Endothelial cell (in vitro differentiated cells): ENCODE measurements at places on chromosomes 3 and 15. TPM values are rescaled to one million over a fixed set of nuclear protein-coding genes. Genes with fewer than 3 reads are reported as not detected.

The CKMT1A gene
- total RNA-seq = 9.4 TPM

- DNase-seq = no peak
Observed at GRCh38 chr3:128598884-128599664, 51.5 kb downstream of the RPN1 start.

DNA sequence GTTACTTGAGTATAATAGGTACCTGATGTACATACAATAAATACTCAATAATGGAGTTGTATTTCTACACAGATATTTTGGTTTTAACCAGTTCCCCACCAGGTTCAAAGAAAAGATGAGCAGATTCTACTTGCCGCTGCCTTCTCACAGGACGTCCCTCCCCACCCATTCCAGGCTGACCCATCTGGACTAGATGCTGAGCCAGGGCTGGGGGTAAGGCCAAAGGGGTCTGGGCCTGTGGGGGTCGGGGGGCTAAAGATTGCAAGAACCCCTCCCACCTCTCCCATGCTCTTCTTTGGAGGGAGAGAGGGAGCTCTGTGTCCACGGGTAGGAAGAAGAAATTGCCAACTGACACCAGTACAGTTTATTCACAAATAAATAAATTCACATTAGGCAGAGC lies 1.5 kb downstream of the MESP1 start:
- DNase-seq = no peak

DNA sequence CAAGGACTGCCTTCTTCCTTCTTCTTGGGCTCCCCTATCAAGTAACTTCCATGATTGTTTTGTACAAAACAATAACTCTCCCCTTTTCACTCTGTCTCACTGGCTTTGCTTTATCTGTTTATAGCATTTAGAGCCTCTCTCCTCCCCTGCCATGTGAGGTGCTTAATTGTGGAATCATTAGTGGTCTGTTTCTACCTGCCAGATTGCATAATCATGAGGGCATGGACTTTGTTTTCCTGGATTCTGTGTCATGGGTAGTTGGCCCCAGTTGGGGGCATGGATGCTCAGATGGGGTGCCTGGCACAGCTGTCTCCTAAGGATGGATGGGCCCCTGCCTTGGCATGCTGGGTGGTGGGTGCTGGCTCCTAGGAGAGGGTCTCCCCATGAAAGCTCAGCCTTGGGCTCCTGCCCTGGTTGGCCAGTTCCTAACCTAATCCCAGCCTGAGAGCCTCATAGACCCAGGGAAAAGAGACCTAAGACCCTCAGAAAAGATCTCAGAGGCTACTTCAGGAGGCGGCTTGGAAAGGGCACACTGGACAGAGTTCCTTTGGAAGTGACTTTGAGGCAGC lies 8.0 kb upstream of the CTXND1 start:
- DNase-seq = no peak

- DNase-seq = no peak
Observed at GRCh38 chr3:196774848-196775422, 35.3 kb downstream of the PAK2 start.

The SV2B gene
- 0.26 TPM for total RNA-seq

GRCh38 chr15:51818150-51818549 lies 11.3 kb upstream of the TMOD3 start:
- DNase-seq = no peak

The SLCO2A1 gene
- total RNA-seq = 3.8 TPM

The NUP210 gene
- total RNA-seq = 3.0 TPM

GRCh38 chr15:46059921-46060594 lies 425.2 kb downstream of the SQOR start:
- DNase-seq = no peak

GRCh38 chr15:42329161-42329560 lies 30.1 kb upstream of the CAPN3 start:
- DNase-seq = no peak

The ADGRG7 gene
- not detected for total RNA-seq

DNA sequence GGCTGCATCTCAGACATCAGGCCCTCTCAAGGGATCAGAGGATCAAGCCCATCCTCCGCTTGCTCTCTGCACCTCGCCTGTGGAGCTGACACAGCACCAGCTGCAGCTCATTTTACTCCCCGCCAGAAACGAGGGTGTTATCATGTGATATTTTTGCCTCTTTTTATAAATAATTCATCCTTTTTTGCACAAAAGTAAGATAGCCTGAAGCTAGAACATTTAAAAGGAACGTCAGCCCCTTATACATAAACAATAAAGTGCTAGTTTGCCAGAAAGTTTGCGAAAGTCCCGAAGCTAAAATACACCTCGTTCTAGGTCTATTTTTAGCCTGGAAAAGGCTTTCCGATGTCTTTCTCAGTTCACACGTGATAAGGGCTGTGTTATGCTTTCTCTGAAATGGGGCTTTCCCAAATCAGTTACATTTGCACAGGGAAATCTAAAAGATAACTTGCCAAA lies 9.6 kb upstream of the FAM174B start:
- no peak for DNase-seq

DNA sequence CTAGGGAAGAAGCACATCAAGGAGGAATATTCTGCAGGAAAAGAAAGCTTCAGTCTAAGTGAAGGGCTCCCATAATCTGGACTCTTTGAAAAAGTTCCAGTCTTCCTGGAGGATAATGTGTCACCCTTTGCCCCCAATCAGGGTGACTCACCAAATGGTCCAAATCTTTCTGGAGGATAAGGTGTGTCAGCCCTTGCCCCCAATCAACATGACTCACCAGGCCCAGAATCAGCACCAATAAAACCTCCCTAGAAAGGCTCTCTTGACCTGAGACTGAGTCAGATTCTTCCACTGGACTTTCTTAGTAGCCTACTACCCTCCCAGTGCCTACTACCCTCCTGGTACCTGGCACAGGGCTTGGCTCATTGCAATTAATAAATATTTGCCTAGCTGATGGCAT lies 9.5 kb upstream of the ARL14 start:
- DNase-seq = no peak

DNA sequence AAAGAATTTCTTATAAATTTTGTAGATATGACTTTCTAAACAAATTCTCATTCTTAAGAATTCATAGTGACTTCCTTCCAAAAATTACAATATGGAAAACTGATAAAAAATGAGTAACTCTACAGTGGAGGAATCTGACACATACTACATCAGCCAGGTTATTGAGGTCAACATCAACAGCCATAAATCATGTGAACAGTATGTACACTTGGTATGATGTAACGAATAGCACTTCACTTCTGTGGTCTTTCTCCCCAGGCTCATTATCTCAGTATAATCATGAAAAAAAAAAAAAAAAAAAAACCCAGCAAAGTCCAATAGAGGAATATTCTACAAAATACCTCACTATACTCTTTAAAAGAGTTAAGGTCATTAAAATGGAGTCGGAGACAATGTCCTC lies 111.2 kb upstream of the SUCLG2 start:
- DNase-seq = no peak

- no peak for DNase-seq
Observed at GRCh38 chr15:75054172-75054897, 30.9 kb downstream of the PPCDC start.

DNA sequence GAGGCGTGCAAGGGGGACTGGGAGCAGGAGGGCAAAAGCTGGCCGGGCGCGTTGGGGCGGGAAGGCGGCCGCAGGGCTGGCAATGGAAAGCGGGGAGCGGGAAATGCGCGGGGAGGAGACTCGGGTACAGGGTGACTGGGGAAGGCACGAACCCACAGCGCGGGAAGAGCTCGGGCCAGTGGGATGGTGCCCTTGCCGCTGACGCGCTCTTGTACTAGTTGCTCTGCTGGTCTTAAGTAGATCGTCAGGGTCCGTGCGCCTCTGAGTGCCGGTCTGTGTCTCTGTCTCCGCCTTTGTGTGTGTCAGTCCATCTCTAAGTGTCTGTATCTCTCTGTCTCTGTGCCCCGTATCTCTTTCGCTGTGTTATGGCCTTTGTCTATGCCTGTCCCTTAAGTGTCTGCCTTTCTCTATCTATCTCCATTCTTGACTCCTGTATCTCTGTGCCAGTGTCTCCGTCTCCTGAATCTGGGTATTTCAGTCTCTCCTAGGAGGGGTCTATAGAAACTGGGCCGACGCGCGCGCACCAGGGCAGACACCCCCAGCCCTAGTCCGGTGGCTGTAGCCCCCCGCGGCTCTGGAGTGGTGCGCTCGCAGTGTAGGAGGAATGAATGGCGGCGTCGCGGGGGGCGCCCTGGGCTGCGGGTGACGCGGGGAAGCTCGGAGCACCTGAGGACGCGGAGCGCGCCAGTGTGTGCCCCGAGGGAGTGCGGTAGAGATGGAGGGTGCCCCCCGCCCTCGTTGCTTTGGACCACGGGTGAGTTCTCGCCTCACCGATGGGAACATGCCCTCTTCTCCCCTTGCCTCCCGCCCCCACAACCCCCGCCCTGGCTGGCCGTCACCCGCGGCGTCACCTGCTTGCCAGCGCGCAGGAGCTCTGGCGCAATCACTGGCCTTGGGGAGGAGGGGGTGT lies 756 bp upstream of the CAMK2N2 start:
- DNase-seq = no peak

DNA sequence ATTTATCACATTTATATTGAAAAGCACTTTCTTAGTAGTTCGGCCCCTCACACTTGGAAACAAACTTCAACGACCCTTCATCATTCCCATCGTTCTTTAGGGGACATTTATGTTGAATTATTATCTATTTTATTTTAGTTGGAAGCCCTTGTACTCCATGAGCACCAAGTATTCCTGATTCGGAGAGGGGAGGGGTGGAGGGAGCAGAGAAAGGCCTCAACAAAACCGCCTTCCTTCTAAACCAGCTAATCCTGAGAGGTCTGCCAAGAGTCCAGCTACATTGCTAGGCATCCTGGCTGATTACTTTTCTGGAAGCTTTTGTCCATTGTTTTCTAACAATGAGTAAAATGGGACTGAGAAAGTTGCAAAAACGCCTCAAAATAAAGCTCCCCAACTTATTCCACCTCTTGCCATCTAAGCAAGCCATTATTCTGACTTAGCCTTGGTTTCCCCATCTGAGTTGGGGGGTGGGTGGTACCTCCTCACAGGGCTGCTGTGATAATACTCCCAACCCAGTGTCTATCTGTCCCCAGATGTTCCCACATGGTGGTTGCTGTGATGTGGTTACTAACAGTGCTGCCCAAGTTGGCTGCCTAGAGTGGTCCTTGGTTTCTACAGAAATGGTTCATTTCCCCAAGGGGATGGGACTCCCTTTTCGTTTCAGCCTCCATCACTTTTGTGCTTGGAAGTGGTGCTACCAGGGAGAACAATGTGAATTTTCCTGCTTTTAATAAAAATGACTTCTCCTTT lies 1.2 kb upstream of the TMEM158 start:
- DNase-seq = no peak

- DNase-seq = no peak
Observed at GRCh38 chr15:69576948-69577351, 124.3 kb downstream of the RPLP1 start.

GRCh38 chr3:161100994-161101393 lies 4.2 kb downstream of the B3GALNT1 start:
- DNase-seq = no peak

DNA sequence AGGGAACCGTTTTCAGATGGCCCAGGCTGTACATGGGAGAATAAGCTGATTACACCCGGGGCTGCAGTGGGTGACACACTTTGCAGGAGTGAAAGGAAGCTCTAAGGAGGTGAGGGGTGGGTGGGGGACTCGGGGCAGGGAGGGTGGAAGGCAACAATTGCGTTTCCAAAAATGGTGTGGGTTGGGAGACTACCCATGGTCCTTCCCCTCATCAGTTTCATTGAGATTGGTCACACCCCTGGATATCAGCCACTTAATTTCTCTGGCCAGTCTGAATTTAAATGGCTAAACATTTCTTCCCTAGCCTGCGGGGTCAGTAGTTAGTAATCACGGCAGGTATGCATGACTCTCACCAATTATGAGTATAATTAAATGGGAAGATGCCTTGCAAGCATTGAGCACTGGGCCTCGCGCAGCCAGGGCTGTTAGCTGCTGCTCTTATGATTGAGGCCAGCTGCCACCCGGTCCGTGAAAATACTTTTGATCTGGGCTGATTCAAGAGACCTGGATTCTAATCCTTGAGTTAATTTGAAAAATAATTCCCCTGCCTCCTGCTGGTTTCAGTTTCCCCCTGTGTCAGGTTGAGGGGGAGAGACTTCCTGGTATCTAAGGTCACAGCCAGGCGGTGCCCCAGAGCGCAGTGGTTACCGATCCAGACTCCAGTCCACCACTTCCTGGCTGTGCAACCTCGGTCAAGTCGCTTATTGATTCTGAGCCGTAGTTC lies 23.3 kb downstream of the SLC6A6 start:
- no peak for DNase-seq

- DNase-seq = no peak
Observed at GRCh38 chr3:197280156-197280555, 18.3 kb downstream of the DLG1 start.

DNA sequence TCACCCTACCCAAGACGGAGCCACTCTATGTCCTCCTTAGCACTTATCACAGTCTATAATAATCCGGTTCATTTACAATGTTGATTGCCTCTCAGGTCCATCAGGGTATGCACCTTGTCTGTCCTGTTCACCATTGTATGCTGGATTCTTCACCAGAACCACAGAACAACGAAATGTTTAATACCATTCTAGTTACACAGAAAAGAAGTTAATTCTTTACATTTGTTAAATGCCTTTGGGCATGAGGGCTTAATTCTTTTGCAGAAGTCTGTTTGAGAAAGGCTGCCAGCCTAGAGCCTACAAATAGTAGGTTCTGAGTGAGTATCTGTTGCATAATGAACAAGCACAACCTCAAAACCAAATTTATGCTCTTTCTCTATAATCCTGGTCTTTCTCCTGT lies 22.6 kb downstream of the TTC23 start:
- DNase-seq = no peak

DNA sequence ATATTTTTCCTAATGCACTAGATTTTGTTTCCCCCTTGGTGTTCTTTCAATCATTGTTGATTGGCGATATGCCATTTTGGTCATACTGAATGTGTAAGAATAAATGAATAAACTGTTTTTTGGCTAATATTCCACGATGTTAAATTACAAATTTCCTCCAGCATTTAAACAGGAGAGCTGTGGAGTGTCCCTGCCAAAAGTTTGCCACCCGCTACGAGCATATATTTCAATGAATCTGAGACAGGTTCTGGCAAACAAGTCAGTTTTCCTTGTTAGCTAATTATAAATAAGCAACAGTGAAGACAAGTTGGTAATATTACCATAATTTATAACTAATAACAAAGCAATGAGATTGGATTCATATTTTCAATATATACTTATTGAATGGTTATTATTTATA lies 777.6 kb downstream of the ROBO1 start:
- DNase-seq = no peak

DNA sequence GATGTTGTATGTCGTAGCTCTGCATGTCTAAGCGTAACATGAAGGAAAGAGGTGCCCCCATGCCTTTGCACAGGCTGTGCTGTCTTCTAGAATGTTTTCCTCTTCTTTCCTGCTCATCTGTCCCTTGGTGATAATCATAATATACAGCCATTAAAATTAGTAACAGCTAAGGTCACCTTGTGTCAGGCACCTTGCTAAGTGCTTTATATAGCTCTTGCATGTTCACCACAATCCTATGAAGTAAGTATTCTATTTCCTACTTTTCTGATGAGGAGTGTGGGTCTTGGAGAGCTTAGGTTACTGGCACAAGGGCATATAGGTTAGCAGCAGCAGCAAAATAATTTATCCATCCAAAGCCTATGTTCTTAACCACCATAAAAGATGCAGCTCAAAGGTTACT lies 754.4 kb downstream of the NTRK3 start:
- no peak for DNase-seq
